GM12878 (cell line): ENCODE measurements at places on chromosomes 5 and 9. TPM values are rescaled to one million over a fixed set of nuclear protein-coding genes. Genes with fewer than 3 reads are reported as not detected.

DNA sequence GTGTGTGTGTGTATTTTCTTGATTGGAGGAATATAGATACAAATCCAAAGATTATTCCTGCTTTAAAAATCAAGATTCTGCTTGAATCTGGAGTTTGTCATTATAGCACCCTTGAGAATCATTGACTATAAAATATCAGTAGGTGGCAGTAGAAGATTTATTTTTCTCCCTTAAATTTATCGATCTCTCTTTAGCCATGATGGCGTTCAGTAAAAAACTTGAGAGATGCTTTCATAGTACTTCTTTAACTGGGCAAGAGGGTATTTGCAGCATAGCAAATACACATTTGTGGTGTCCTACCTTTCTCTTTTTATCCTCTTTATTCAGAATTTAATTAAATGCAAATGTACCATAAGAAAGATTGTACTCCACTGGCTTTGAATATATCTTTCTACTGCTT, 307.7 kb downstream of the ADGRV1 start:
- DNase-seq: no peak

DNA sequence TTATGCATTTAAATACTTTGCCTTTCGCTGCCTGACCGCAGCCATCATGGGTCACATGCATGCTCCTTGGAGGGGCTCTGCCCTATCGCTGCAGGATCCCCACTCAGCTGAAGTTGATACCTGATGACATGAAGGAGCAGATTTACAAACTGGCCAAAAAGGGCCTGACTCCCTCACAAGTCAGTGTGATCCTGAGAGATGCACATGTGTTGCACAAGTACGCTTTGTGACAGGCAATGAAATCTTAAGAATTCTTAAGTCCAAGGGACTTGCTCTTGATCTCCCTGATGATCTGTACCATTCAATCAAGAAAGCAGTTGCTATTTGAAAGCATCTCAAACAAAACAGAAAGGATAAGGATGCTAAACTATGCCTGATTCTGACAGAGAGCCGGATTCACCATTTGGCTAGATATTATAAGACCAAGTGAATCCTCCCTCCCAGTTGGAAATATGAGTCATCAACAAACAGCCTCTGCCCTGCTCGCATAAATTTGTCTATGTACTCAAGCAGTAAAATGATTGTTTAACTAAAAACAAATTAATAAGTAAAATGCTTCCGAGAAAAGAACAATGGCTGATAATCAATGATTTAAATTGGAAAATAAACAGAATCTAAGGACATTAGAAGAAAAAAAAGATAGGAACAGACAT, 41.6 kb upstream of the PPP2CA start:
- no peak for DNase-seq

DNA sequence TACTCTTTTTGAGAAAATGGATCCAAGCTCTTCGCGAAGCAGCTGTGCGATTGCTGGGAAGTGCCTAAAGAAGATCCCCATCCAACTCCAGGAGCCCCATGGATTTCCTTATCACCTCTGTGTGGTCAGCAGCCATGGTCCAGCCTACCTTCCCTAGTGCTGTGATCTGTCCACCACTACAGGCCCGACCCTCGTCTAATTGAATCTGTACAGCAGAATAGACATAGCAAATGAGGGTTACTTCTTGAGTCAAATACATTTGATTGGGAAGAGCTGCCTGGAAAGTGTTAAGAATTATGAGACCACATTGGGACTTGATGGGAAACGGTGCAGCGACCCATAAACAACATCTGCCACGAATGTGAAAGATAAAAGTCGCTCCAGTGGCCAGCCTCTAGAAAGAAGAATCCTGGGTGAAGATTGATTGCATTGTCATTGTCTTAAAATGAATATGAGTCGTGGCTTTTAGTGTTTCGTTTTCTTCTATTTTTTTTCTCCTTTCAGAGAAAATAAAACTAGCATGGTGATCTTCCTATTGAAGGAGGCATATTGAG, 118.4 kb downstream of the PAM start:
- no peak for DNase-seq

MYMK gene
- total RNA-seq: not detected in 2 replicates

DNA sequence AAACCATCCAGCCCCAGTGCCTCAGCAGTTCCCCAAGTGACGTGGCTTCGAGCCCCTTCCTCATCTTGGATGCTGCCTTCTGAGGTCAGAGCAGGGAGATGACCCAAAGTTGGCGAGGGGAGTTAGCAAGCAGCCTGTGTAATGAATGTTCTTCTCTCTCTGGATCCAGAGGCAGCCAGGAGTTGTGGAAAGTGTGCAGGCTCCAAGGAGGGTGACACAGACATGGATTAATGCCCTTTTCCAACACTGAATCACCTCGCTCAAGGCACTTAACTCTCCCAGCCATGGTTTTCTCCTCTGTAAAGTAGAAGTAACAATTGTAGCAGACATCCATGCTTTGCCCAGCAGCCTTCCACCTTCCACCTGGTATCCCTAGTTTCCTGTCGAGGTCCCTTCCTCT, 64.6 kb upstream of the HAND1 start:
- no peak for DNase-seq

DNA sequence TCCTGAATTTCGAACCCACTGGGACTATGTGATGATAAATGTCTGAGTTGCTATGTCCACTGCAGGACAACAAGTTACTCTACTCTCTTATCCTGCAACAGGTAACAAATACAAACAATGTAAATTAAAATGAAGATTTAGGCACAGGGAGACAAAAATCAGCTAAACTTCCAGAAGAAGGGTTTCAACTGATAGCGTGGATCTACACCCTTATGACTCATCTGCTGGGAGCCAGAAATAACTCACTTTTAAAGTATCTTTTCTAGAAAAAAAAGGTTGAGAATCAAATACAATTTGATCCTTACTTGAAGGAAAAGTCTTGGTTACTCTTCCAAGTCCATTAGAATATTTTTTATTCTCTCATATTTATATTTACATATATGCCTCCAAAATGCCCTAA, 21.4 kb downstream of the PJA2 start:
- no peak for DNase-seq

FBP2 gene
- total RNA-seq: not detected in 2 replicates

IER5L gene
- 1.2 TPM in 2 replicates for total RNA-seq

LURAP1L gene
- total RNA-seq: 0.58 and 0.80 TPM in 2 replicates

DNA sequence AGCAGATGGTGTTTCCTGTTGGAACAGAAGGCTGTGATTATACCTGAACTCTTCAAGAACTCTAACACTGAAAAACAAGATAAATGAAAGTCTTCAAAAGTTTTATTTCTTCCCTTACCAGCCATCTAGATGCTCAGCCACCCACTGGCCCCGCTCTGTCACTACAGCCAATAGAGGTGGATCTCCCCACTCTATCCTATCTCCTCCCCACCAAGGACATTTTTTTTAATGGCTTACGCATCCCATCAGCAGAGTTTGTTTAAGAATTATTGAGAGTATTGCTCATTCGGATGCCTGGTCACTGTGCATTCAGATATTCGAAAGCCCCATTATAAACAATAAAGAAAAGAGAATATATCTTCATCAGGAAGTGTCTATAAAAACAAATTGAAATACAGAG, 159.4 kb downstream of the RASEF start:
- no peak for DNase-seq

ZNF366 gene
- 0.18 TPM in 1 of 2 replicates, not detected in the other for total RNA-seq

DNA sequence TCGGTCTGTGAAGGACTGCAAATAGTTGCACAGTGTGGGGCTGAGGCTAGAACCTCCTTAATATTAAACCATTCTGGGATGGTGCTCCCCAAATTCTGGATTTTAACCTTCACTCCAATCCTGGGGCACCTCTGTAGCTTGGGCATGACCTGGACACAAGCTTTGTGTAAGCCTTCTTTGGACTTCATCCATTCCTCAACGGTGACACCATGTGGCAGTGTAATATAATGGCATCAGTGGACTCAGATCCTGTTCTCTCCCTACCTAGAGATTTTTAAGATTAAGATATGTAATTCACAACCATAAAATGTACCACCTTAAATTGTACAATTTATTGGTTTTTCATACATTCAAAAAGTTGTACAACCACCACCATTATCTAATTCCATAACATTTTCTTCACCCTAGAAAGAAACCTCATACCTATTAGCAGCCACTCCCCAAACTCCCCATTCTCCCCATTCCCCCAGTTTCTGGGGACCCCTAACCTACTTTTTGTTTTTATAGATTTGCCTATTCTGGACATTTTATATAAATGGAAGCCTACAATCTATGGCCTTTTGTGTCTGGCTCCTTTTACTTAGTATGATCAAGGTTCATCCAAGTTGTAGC, 4.8 kb upstream of the PLGRKT start:
- DNase-seq: no peak

DNA sequence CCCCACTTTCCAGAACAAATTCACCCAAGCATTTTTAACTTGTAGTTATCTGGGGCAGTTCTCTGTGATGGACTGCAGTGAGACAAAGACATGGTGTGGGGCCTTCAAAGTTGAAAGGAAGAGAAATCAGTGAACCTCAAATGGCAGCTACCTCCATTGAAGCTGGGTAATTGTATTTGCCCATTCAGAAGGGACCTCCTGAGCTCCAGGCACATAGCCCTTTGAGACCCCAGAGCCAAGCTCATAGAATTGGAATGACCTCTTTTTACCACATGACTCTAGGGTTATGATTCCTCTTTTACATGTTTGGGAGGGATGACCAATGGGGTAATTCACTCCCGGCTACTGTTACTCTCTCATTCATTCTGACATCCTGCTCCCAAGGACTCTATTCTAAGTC, 368.4 kb upstream of the ITGA1 start:
- DNase-seq: no peak

DNA sequence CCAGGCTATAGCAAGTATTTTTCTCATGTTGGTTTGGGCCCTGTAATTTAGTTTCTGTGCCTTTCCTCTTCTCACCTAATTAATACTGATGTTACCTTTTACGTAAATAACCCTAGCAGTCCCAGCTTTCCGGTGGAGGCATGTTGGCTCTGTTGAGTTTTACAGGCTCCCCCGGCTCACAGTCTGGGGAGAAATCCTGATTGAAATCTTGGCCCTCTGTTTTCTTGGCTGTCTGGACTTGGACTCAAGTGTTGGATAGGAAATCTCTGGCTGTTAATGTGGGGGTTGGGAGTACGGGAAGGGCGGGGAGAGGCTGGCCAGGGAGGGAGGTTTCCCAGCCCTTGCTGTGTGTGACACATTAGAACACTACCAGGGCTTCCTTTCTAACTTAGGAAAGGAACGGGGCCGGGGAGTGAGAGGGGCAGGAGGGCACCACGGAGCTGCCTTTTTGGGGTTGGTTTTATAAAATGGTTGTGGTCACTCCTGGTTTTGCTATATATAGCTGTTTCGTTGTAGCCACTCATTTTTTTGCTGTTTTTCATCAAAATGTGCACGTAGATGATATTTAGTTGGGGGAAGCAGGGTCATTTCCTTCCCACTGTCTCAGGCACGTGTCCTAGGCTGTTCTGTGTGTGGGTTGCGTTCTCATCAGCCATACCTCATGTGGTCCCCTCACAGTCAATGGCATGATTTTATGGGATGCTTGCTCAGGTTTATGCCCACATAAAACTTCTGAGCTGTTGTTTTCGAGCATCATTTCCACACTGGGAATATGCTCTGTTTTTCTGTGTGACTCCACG, 11.0 kb downstream of the TRIO start:
- no peak for DNase-seq

- no peak for DNase-seq
These were observed 96.3 kb upstream of the TNPO1 start for GRCh38 chr5:72720205-72720604.

QRFP gene
- total RNA-seq: not detected in 2 replicates

LIFR gene
- total RNA-seq: 0.10 and 0.27 TPM in 2 replicates

- DNase-seq: no peak
These were observed 39.7 kb downstream of the ACTL7B start for GRCh38 chr9:108816037-108816436.

WDR41 gene
- total RNA-seq: 67.5 and 74.0 TPM in 2 replicates

GRCh38 chr5:124330595-124331220, 415.7 kb downstream of the ZNF608 start:
- no peak for DNase-seq

- no peak for DNase-seq
These were observed 131.4 kb downstream of the FAM114A2 start for GRCh38 chr5:153907170-153907775.

DNA sequence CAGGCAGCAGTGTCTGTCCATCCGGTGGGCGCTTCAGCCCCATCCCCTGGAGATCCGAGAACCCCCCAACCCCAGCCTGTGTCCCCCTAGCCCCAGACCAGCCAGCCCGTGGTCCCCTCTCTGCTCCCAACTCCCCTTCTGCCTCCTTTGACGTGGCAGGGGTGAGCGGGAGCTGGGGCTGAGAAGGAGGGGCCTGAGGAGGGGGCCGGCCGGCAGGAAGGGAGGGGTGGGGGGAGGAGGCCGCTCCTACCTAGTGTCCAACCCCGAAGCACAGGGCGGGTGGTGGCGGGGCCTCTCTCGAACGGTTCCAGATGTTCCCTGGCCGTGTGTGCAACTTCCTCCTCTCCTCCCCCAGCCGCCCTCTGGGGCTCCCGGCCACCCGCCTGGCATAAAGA, 31.0 kb downstream of the GOLGA2 start:
- no peak for DNase-seq

OTP gene
- total RNA-seq: 8.4 and 8.5 TPM in 2 replicates

CD72 gene
- 8.9 and 9.0 TPM in 2 replicates for total RNA-seq

ACOT12 gene
- not detected in 2 replicates for total RNA-seq

RNF208 gene
- total RNA-seq: 10.7 and 12.0 TPM in 2 replicates

GRCh38 chr9:18768951-18769622, 263.9 kb downstream of the SAXO1 start:
- peak; percentile 45 for DNase-seq

DNA sequence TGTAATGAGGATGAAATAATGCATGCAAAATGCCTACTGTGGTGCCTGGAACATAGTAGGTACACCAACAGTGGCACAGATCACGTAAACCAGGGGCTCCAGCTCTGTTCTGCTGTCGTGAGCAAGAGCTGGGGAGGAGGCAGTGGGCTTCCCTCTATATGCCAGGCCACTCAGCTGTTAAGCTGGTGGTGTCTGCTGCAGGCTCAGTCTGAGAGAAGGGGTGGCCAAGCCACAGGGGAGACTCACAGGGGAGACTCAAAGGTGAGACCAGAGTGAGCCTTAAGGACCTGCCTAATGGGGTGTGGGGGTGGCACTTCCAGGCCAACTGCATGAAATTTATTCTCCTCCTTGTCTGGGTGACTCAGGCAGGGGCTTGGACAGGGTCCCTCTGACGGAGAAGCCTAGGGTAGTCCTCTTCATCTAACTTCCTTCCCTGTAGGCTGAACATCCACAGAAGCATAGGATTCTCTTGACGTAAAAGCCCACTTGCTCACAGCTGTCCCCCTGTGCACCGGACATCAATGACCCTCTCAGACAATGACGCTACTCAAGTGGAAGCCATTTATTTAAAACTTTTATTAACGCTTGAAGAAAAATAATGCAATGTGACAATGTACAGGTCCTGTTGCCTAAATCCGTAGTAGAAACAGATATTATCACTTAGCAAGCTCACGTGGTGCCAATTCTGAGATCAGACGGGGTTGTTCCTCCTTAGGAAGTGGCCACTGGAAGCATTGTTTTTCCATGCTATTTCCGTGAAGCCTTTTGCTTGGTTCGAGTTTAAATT, 13.9 kb downstream of the STC2 start:
- DNase-seq: no peak
